ENCODE measurements at places on chromosomes 16 and 17.

GRCh38 chr17:73304438-73304837, 7.4 kb downstream of the CDC42EP4 start:
- DNase-seq, result no peak

- DNase-seq, result no peak
Measured at GRCh38 chr17:42603318-42603717, 5.9 kb downstream of the RETREG3 start.

GRCh38 chr16:24731722-24732419, 2.4 kb downstream of the TNRC6A start:
- DNase-seq, result no peak

DNA sequence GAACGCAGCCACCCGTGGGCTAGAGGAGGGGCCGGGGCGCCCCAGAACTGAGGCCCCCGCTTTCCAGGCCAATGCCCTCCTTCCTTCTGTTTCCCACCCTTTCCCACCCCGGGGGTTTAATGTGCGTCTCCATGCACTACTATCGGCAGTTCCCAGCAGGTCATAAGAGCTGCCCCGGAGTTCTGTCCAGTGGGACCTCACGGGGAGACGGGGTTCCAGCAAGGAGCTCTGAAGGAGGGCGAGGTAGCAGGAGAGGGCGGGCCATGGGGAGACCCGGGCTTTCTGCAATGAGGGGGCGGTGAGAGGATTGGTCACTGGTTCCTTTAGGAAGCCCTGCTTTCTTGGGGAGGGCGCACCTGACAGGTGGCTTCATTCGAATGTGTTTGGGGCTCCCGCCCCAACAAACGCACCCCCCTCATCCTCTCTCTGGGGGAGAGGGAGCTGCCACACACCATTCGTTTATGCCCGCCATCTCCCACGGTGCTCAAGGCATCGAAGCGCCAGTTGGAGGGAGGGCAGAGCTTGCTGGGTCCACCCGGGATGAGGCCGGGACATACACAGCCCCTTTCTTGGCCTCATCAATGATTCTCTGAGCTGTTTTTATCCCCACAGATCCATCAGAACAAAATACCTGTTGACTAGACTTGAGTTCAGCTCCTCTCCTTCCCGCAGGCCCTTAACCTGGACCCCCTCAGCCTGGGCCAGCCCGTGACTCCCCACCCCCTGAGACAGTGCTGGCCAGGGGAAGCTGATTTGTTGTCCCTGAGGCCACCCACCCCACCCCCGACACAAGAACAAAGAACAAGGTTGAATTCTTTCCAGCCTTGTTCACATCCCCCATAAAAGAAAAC, 44.1 kb downstream of the SLC7A5 start:
- no peak for DNase-seq

GRCh38 chr16:2985462-2985861, 5.2 kb upstream of the PKMYT1 start:
- no peak for DNase-seq

- DNase-seq, result no peak
Measured at GRCh38 chr17:44155488-44155887, 13.8 kb downstream of the HROB start.

- DNase-seq, result no peak
Measured at GRCh38 chr17:63113167-63113566, 147.1 kb downstream of the TANC2 start.

DNA sequence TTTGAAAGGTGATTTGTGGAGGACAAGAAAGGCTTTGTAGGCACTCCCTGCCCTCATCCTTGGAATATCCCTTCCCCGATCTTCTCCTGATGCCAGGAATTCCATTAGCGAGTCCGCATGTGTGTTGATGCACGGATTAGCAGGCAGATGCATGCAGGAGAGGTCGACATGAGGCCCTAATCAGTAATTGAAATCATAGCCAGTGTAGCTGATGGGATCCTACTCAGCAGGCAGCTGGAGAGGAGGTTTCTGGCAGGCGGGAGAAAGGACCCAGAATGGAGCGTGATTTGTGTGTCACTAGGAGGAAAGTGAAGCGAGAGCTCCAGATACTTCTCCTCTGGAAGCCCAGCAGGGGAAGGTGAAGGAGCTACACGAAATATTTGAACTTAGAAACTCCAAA, 196.3 kb upstream of the CDH11 start:
- no peak for DNase-seq

DNA sequence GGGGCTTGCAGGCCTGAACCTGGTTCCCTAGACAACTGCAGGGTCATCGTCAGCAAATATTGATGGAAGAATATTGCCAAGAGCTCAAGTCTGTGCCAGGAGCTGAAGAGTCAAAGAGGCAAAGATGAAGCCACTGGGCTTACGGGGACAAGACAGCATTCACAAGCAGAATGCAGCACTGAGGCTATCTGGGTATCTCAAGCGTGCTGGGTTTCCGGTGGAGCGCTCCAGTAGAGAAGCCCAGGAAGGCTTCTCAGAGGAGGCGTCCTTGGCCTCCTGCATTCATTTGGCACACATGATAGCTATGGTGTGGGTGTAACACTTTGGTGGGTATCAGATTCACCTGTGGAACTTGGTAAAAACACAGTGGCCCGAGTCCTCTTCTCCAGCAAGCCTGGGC, 2.9 kb downstream of the FADS6 start:
- DNase-seq, result no peak

GRCh38 chr17:8482546-8482945, 46.9 kb downstream of the NDEL1 start:
- no peak for DNase-seq

- no peak for DNase-seq
Measured at GRCh38 chr17:17527534-17527933, 31.3 kb upstream of the RASD1 start.

- DNase-seq, result peak; percentile 58
Measured at GRCh38 chr17:2749784-2750181, 331 bp upstream of the CCDC92B start.

DNA sequence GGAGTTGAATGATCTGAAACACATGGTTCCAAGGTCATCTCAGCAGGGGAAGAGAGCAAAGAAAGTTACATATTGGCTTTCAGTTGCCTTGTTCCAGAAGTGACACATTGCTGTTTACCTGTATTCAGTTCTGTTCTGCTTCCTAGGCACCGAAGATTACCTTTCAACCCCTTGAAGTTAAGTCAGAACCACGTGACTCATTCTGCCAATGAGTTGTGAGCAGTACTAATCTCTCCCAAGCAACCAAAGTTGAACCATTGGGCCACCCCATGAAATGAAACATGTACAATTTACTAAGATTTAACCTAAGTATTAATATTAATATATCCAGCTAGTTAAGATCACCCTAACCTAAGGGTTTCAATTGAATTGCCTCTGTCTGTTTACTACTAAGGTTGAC, 439.2 kb upstream of the MAF start:
- no peak for DNase-seq
